Choroid plexus epithelial cell (primary cell): ENCODE measurements at places on chromosomes 5 and 9.

- DNase-seq = peak; percentile 39
Measured at GRCh38 chr5:79512471-79513307, 1.2 kb downstream of the HOMER1 start.

- peak; percentile 41 for DNase-seq
Measured at GRCh38 chr9:137305060-137305797, 3.2 kb upstream of the NRARP start.

GRCh38 chr5:171961117-171961516, 45.3 kb downstream of the FBXW11 start:
- no peak for DNase-seq

GRCh38 chr9:89868100-89868499, 263.3 kb downstream of the GADD45G start:
- DNase-seq = no peak

GRCh38 chr5:77733130-77733529, 43.0 kb downstream of the TBCA start:
- no peak for DNase-seq

GRCh38 chr9:78443946-78444345, 147.0 kb downstream of the PSAT1 start:
- DNase-seq = no peak

DNA sequence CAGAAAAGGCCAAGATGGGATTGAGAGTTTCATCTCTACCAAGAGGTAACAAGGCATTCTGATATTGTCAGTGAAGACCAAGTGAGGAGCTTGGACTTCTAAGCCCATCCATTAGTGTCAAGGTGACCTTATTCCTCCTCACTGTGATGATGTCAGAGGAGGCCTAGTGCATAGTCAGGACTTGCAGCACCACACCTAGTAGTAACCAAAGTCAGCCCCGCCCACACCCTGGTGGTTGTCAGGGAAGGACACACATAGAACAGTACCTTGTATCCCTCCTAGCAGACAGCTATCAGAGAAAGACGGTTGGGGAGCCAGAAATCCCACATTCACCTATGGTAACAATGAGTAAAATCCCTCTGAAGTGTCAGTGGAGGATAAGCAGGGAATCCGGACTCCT, 111.7 kb downstream of the AP3B1 start:
- no peak for DNase-seq

GRCh38 chr5:80479713-80480112, 8.2 kb upstream of the FAM151B start:
- DNase-seq = no peak

DNA sequence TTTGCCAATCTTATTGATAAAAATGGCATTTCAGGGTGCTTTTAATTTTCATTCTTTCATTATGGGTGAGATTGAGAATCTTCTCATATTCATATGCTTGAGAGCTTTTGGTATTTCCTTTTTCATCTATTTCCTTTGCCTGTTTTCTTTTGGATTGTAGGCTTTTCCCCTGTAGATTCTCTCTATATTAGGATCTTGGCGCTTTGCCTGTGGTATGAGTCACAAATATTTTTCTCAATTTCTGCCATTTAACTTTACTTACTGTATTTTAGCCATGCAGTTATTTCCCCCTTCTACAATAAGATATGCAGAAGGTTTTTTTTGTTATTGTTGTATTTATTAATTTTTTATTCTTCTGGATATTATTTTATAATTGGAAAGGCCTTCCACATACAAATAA, 21.5 kb upstream of the KLF9 start:
- DNase-seq = peak; percentile 84

DNA sequence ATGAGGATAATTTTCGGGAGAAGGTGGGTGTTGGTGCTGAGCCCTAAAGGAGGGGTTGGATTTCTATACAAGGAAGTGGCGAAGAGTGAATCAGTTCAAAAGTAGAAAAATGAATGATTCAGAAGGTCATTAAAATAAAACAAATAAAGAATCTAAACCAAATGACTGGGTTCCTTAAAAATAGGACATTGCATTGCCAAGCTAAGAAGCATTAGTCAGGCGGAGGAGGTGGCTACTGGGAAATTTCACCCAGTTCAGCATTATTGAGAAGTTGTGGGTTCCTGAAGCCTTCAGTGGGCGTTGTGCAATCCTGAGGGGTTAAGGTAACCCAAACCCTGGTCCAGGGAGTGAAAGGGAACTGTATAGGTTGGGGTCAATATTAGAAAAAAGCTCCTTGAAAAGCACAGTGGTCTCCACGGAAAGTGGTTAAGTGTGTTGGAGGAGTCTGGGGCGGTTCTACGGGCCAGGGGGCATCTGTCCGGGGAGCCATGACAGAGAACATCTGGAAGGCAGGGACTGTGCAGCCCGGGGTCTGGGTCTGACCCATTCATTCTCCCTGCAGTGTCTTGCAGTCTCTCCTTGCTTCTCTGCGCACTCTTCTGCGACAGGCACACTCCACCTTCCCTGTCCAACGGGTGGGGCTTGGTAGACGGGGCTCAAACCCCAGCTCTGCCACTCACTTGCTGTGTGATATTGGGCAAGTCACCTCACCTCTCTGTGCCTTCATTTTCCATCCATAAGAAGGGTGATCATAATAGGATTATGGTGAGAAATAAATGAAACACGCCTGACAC, 27.6 kb upstream of the DUSP1 start:
- DNase-seq = peak; percentile 93

GRCh38 chr5:90939211-90939610, 380.6 kb downstream of the ADGRV1 start:
- peak; percentile 73 for DNase-seq

DNA sequence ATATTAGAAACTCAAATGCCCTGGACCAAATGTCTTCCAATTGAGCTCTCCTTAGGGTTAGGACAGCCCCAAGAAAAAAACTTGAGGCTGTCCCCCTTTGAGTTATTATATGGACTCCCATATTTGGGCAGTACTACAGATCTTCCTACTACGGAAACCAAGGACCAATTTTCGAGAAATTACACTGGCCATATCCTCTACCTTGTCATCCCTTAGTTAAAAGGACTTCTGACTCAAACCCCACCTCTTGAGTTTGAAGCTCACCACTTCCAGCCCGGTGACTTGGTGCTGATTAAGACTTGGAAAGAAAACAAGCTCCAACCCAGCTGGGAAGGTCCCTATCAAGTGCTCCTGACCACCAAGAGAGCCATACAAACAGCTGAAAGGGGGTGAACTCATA, 497.0 kb upstream of the GRAMD2B start:
- DNase-seq = no peak

DNA sequence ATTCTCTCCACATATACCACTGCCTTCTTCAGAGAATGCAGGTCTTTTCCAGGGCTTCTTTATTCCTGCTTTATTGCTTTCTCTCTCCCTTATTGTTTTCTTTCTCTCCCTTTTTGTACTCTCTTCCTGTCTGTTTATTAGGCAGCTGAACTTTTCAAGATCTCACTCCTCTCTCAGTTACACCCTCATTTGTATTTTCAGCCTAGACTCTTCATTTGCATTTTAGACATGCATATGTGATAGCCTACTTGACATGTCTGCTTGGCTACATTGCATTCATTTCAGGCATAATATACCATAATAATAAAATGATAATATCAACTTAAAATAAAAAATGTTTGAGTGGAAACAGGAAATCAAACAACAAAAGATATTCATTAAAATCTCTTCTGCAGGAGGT, 377.9 kb upstream of the TNC start:
- no peak for DNase-seq

DNA sequence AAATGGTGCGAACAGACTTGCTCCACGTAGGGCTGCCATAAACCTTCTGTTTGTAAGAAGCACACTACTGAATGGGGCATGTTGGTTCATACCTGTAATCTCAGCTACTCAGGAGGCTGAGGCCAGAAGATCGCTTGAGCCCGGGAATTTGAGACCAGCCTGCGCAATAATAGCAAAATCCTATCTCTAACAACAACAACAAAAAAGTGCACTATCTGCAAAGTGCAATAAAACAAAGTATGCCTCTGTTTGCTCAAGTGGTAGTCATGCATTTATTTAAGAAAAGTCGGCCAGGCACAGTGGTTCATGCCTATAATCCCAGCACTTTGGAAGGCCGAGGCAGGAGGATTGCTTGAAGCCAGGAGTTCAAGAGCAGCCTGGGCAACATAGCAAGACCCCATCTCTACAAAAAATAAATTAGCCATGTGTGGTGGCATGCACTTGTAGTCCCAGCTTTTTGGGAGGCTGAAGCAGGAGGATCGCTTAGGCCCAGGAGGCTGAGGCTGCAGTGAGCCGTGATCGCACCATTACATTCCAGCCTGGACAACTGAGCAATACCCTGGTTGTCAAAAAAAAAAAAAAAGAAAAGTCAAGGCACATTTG, 5.2 kb downstream of the ATPSCKMT start:
- no peak for DNase-seq

DNA sequence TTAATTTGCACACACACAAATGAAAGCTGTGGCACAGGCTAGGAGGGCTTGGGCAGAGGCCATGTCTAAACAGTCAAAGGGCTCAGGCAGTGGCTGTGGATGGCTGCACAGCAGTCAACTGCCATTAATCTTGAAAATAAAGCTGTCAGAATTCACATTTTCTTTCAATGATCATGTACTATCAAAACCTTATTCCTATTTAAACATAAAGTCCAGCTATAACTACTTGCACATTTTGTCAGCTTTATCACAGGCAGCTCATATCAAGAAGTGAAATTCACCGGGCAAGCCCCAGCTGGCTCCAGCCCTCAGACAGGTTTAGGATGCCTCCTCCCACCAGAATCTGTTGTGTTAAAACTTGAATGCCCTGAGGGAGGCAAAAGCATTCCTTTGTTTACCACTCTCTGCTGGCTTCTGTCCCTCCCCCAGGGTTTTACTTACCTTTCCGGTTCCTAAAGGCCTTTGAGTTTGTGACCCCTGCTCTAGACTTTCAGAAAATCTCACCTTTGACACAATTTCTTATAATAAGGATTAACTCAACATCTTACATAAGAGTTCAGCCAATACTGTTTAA, 54.9 kb upstream of the GRAMD2B start:
- DNase-seq = no peak

DNA sequence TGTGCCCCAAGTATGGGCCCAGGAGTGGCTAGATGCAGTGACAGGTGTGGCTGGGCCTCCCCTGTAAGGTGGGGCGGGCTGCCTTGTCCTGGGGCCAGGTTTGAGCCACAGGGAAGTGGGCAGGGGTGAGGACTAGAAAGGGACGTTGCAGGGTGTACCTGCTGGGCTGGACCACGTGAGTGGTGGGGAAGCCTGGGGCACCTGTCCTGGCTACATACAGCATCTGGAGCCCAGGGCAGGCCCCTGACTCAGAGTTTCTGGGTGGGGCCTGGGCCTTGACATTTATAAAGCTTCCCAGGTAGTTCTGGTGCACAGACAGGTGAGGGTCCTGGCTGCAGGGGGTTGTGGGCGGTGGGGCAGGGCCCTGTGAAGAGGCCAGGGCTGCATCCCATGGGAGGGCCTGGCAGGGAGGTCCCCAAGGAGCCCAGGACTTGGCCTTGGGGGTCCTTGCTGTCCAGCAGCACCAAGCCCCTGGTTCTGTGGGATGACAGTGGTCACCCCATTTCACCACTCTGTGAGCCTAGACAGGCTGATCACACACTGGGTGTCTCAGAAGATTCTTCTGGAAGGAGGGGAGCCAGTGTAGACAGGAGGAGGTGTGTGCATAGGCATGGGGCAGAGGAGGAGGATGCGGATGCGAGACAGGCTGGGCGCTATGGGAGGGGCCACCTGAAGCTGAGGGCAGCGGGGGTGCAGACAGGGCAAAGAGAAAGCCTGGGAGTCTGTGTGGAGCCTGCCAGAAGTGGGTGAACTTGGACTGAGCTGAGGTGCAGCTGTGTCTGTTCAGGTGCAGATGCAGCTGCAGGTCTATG, 94.0 kb downstream of the PHF2 start:
- DNase-seq = peak; percentile 15

DNA sequence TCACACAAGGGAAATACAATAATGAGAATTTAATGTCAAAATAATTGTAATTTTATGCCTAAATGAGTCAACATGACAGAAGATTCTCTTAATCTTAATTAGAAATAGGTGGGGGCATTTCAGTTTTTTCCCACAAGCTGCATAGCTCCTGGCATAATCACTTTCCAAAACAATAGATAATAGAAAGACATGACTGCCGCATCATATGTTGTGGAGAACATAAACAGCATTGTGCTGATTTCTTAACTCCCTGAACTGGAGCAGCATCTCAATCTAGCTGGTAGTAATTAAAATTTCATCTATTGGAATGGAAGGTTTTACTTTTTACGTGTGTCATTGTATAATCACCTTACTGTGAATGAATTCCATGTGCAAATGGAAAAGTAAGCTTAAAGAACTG, 112.1 kb downstream of the ST8SIA4 start:
- no peak for DNase-seq

GRCh38 chr9:86022687-86023266, 76.6 kb downstream of the GOLM1 start:
- no peak for DNase-seq

GRCh38 chr5:19619571-19619970, 368.4 kb downstream of the CDH18 start:
- DNase-seq = no peak

GRCh38 chr5:134565791-134566740, 40.6 kb downstream of the JADE2 start:
- no peak for DNase-seq

- peak; percentile 11 for DNase-seq
Measured at GRCh38 chr9:79408200-79408599, 163.6 kb upstream of the TLE4 start.

GRCh38 chr9:137236936-137237421, 4.1 kb upstream of the TUBB4B start:
- DNase-seq = no peak

DNA sequence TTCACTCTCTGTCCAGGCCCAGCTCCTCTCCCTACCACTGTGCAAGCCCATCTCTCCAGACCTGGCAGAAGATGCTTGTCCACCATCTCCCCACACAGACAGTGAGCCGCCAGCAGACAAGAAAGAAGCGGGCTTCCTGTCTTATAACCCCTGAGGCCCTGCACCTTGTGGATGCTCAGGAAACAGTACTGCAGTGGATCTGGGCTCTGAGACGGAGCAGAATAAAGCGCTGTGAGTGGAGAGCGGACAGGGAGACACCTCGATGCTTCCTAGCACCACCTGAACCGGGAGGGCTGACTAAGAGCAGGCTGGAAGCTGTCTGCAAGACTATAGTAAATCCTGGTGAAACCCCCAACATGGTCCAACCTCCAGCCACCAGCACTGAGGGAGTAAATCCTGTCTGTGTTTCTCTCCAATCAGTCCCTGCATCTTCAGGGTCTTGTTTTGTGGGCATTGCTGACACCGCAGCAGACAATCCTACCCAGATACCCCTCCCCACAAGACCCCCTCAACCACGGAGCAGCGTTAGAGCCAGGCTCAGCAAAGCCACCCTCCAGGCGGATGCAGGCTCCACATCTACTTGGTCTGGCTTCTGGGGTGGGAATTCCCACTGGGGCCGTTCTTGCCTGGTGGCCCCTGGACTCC, 18.7 kb downstream of the ORM2 start:
- peak; percentile 11 for DNase-seq

DNA sequence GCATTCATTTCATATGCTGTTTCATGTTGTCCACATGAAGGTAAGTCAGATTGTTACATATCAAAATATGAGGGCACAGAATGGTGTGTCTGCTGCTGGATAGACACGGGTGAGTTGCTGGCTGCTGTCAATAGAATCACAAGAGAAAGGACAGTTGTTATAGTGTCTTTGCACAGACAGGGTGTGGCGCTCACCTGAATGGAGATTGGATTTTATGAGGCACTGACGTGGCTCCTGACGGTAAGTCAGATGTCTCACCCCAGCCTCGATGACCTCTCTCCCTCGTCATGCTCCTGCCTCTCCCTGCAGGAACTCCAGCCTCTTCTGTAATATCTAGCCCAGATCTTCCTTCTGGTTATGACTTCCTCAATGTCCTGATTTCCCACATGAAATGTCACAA, 75.4 kb upstream of the SELENOP start:
- DNase-seq = no peak

- peak; percentile 64 for DNase-seq
Measured at GRCh38 chr5:173328844-173329490, 753 bp upstream of the STC2 start.

GRCh38 chr5:31421806-31422586, 109.9 kb downstream of the DROSHA start:
- peak; percentile 20 for DNase-seq
